Kidney (tissue), 22 donors: ENCODE measurements at places on chromosomes 1 and 21. TPM values are rescaled to one million over a fixed set of nuclear protein-coding genes. Genes with fewer than 3 reads are reported as not detected.

DNA sequence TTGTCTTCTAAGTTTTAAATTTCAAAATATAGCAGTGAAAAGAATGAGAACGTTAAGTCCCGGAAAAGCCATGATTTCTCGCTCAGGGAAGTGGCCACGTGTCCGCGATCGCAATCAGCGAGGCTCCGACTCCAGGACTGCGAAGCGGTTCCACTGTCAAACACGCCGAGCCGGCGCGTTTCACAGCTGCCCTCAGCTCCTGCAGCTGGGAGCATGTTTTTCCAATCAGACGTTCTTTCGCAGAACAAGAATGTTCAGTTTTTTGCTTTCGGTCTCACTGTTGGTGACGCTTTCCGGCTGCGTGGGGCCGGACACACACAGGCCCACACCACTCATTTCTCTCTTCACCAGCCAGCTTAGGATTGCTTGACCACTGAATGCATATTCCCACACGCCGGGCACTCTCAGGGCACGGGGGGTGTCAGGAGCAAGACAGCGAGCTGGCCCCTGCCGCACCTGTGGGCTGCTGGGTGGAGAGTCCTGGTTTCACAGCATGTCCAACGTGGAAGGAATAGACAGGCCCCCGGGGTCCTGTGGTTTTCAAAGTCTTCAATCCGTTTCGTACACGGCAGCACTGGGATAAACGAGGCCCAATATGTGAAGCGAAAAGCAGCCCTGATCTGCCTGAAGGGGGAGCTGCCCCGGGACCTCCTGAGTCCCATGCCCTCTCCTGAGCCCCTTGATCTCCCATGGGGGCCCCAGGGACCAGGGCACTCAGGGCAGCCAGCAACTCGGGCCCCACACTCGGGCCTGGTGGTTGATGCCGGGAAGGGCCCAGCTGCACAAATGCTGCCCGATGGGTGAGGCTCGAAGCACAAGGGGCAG lies 47.3 kb upstream of the COL18A1 start:
- DNase-seq, result peak; percentile 86
- no peaks in the 10 kb centered on the region for H3K36me3 ChIP-seq
- H3K27ac ChIP-seq, result peak overlapping the region; percentile 79

GRCh38 chr1:201356236-201356635 lies 21.2 kb downstream of the TNNT2 start:
- no peaks in the 10 kb centered on the region for H3K36me3 ChIP-seq
- H3K4me3 ChIP-seq, result no peak overlapping the region
- H3K27me3 ChIP-seq, result no peaks in the 10 kb centered on the region
- no peak overlapping the region for H3K27ac ChIP-seq
- H3K4me1 ChIP-seq, result no peaks in the 10 kb centered on the region

DNA sequence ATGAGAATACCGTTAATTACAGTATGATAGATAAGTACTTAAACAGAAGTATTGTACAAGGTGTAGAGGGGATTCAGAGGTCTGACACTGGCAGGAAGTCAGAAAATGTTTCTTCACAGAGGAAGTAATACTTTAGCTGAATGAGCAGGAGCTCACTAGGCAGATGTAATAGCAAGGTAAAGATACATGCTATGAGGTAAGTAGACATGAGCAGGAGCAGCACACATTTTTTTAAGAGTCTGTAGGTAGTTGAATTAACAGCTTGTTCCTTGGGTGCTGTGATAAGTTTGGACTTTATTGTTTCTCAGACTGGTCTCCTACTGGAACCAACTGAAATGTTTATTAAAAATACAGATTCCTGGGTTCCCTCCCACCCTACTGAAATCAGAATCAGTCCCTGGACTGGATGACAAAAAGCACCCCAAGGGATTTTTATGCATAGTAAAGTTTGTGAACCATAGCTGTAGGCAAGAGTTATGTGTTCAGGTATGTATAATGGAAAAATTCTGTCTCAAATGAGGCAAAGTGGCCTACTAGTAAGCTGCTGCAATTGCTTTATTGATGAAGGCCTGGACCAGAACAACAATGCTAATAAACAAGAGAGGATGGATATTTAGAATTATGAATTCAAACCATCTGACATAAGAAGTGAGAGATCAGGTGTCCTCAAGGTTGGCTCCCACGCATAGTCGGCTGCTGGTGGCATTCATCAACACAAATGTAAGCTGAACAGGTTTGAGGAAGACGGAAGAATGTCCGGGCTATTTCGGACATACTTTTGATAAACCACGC lies 902 bp downstream of the AP4B1 start:
- H3K27me3 ChIP-seq, result no peaks in the 10 kb centered on the region
- H3K4me1 ChIP-seq, result no peaks in the 10 kb centered on the region
- peak overlapping the region; percentile 85 for H3K4me3 ChIP-seq
- H3K36me3 ChIP-seq, result peaks cover 9% of the 10 kb centered on the region
- peak overlapping the region; percentile 94 for H3K27ac ChIP-seq
- DNase-seq, result no peak

GRCh38 chr1:6001992-6002576 lies 9.9 kb upstream of the NPHP4 start:
- H3K27ac ChIP-seq, result no peak overlapping the region
- H3K4me3 ChIP-seq, result no peak overlapping the region
- H3K27me3 ChIP-seq, result no peaks in the 10 kb centered on the region

GRCh38 chr1:18955441-18956192 lies 859 bp downstream of the IFFO2 start:
- DNase-seq, result no peak
- H3K27me3 ChIP-seq, result no peaks in the 10 kb centered on the region
- H3K4me1 ChIP-seq, result peaks cover 8% of the 10 kb centered on the region
- H3K36me3 ChIP-seq, result no peaks in the 10 kb centered on the region
- H3K4me3 ChIP-seq, result peak overlapping the region; percentile 80

DNA sequence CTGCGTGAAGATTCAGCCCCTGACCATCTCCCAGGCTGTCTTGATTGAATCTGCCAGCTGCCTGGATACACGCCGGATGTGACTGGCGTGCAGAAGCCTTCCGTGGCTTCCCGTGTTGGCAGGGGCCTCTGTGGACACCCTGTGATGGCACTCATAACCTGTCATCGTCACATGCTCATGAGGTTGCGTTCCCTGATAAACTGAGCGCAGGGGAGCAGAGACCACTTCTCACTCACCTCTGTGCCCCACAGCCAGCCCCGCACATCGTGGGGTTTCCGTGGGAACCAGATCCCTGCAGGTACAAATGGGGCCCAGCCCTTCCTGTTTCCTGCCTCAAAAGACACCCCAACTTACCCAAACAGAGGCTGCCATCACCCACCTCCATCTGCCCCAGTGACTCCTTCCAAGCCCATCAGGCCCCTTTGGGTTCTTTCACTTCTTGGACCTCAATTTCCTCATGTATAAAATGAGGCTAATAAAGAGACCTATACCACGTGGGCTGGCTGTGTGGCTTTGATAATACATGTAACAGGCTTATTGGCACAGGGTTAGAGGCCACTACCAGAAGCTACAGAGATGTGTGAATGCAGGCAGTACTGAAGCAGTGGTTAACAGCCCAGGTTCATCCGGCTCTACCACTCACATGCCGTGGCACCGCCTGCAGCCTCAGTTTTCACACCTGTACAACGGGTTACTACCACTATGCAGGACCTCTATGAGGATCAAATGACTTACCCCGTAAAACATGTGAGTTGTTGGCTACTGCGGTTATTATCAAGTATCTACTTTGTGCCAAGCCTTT lies 23.6 kb downstream of the HTR6 start:
- H3K4me3 ChIP-seq, result no peak overlapping the region
- no peaks in the 10 kb centered on the region for H3K27me3 ChIP-seq
- H3K36me3 ChIP-seq, result no peaks in the 10 kb centered on the region
- H3K4me1 ChIP-seq, result no peaks in the 10 kb centered on the region
- H3K27ac ChIP-seq, result no peak overlapping the region
- no peak for DNase-seq

DNA sequence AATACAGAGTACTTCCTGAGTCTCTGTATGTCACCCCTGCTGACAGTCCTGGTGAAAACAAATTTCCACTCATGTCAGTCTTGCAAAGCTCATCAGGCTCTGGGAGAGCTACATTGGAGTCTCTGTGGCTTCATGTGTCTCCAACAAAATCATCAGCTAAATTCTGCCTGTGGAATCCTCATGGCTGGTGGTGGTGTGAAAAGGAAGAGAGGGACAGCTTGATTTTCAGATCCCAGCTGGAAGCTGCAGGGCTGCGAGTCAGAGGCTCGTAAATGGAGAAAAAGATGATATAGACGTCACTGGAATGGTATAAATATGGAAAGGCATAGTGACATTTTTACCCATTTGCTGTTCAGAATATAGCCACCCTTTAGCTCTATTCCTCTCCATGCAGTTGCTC lies 150.2 kb downstream of the ASTN1 start:
- no peak for DNase-seq
- no peak overlapping the region for H3K27ac ChIP-seq
- H3K27me3 ChIP-seq, result no peaks in the 10 kb centered on the region
- H3K36me3 ChIP-seq, result no peaks in the 10 kb centered on the region
- H3K4me1 ChIP-seq, result no peaks in the 10 kb centered on the region
- no peak overlapping the region for H3K4me3 ChIP-seq

- no peaks in the 10 kb centered on the region for H3K36me3 ChIP-seq
- no peak for DNase-seq
- no peaks in the 10 kb centered on the region for H3K4me1 ChIP-seq
- no peak overlapping the region for H3K4me3 ChIP-seq
These were observed 284.5 kb downstream of the PTPRU start for GRCh38 chr1:29520571-29521437.

GRCh38 chr1:174080819-174081218 lies 58.7 kb upstream of the RC3H1 start:
- H3K27me3 ChIP-seq, result no peaks in the 10 kb centered on the region
- no peak for DNase-seq
- H3K4me3 ChIP-seq, result no peak overlapping the region
- H3K4me1 ChIP-seq, result no peaks in the 10 kb centered on the region

DNA sequence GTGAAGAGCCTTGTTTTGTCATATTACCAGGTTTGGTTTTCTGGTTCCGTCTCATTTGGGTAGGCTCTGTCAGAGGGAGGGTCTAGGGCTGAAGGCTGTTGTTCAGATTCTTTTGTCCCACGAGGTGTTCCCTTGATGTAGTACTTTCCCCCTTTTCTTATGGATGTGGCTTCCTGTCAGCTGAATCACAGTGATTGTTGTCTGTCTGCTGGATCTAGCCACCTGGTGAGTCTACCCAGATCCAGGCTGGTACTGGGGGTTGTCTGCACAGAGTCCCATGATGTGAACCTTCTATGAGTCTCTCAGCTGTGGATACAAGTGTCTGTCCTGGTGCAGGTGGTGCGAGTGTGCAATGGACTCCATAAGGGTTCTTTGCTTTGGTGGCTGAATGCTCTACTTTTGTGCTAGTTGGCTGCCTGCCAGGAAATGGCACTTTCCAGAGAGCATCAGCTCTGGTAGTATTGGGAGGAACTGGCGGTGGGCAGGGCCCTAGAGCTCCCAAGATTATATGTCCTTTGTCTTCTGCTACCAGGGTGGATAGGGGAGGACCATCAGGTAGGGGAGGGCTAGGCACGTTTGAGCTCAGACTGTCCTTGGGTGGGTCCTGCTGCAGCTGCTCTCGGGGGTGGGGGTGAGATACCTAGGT lies 246.0 kb downstream of the RYR2 start:
- no peak overlapping the region for H3K27ac ChIP-seq
- H3K4me3 ChIP-seq, result no peak overlapping the region
- H3K27me3 ChIP-seq, result no peaks in the 10 kb centered on the region
- DNase-seq, result no peak

- H3K36me3 ChIP-seq, result no peaks in the 10 kb centered on the region
- no peak overlapping the region for H3K27ac ChIP-seq
- no peak overlapping the region for H3K4me3 ChIP-seq
- H3K4me1 ChIP-seq, result peaks cover 8% of the 10 kb centered on the region
These were observed 154.3 kb downstream of the MAST2 start for GRCh38 chr1:45957684-45958083.

- H3K4me1 ChIP-seq, result no peaks in the 10 kb centered on the region
- H3K36me3 ChIP-seq, result no peaks in the 10 kb centered on the region
- no peak for DNase-seq
- H3K4me3 ChIP-seq, result no peak overlapping the region
- no peak overlapping the region for H3K27ac ChIP-seq
- H3K27me3 ChIP-seq, result no peaks in the 10 kb centered on the region
These were observed 60.7 kb upstream of the ITPKB start for GRCh38 chr1:226799634-226800281.

- DNase-seq, result no peak
- no peak overlapping the region for H3K27ac ChIP-seq
- no peaks in the 10 kb centered on the region for H3K27me3 ChIP-seq
- no peak overlapping the region for H3K4me3 ChIP-seq
- H3K36me3 ChIP-seq, result no peaks in the 10 kb centered on the region
These were observed 55.2 kb upstream of the ANGPTL1 start for GRCh38 chr1:178926046-178926445.

DNA sequence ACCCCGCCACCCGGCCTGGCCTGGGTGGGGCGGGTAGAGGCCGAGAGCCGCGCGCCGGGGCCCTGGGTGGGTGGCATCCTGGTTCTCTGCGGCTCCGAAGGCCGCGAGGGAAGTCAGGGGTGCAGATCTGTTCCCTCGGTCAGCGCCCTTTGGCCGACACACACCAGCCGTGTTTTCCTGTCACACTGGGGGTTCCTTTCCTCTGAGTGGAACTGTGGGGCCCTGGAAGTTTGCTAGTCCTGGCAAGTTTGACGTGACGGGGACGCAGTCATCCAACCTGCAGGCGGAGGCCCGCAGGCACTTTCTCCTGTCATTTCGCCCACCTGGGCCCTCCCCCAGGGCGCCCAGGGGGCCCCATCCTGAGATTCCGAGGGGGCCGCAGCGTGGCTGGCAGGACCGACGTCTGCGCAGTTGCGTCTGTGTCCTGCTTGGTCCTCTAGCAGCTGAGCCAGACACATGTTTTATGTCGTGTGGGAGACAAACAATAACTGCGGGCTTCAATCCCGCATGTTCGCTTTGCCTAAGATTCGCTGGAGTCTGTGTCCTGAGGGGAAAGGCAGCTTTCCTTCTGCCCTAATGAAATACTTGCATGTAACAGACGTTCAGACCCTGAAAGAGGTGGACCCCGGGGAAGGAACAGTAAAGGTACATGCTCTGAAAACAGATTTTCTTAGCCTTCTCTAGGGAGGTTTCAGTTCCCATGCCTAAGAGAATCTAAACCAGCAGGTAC lies 1.5 kb downstream of the FAM163A start:
- H3K27ac ChIP-seq, result no peak overlapping the region
- no peaks in the 10 kb centered on the region for H3K36me3 ChIP-seq
- DNase-seq, result peak; percentile 57
- no peak overlapping the region for H3K4me3 ChIP-seq

The RCOR3 gene
- total RNA-seq, result 64.9 TPM

The LEFTY2 gene
- total RNA-seq, result 0.13 TPM

The TXLNA gene
- 58.6 TPM for total RNA-seq

The CFHR4 gene
- 0.35 TPM for total RNA-seq

The LDLRAD1 gene
- total RNA-seq, result not detected

The HPCA gene
- 0.28 TPM for total RNA-seq

The NMNAT2 gene
- total RNA-seq, result 2.0 TPM

The ADAMTS4 gene
- total RNA-seq, result 14.0 TPM
